ENCODE measurements at places on chromosomes 7 and 10. TPM values are rescaled to one million over a fixed set of nuclear protein-coding genes. Genes with fewer than 3 reads are reported as not detected.
A peak's percentile ranks its signal among the peaks of the same experiment; 100 is the strongest.

Gene MNX1
- total RNA-seq, result not detected

Gene DPYSL4
- 4.1 TPM for total RNA-seq

Gene MOGAT3
- not detected for total RNA-seq

Gene NRAP
- 229 TPM for total RNA-seq

Gene INMT
- 199 TPM for total RNA-seq

Gene PAPOLB
- total RNA-seq, result 0.11 TPM

DNA sequence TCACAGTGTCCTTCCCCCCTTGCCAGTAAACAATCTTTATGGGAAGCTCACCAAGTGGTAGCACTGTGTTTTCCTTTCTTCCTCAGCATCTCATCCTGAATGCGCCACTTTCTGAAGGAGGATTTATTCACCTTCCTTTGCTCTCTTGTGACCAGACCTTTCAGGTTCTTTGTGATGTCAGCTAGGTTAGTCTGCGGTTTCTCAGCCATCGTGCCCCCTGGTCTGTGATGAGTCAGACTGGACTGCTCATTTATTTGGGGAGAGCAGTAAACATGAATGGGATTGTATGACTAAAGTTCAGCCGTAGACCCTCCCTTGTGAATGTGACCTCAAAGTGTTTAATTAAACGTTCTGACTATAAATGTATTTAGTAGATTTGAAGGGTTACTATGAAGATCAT lies 235.1 kb upstream of the CELF2 start:
- H3K4me3 ChIP-seq, result no peak overlapping the region
- no peaks in the 10 kb centered on the region for H3K36me3 ChIP-seq
- no peaks in the 10 kb centered on the region for H3K27me3 ChIP-seq
- no peaks in the 10 kb centered on the region for H3K4me1 ChIP-seq

DNA sequence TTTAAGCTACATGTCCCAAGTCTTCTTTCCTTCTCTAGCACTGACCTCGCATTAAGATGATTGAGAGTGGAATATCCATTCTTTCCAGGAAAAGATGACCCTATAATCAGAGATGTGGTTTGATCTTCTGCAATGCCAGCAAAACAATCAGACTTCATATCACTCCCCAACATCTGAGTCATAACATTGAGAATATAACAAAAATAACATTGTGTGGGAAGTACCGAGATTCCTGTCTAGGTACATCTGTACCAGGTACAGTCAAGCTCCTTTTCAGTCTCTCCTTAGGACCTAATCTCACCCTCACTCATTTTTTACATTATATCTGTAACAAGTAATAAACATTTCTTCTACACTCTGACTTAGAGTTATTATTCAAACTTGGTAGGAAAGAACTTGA lies 201.6 kb downstream of the LRRTM3 start:
- no peaks in the 10 kb centered on the region for H3K27me3 ChIP-seq
- no peaks in the 10 kb centered on the region for H3K36me3 ChIP-seq
- no peaks in the 10 kb centered on the region for H3K4me1 ChIP-seq
- H3K27ac ChIP-seq, result no peak overlapping the region
- no peak overlapping the region for H3K4me3 ChIP-seq
- no peak for DNase-seq

- no peaks in the 10 kb centered on the region for H3K27me3 ChIP-seq
- H3K4me3 ChIP-seq, result no peak overlapping the region
- peaks cover 6% of the 10 kb centered on the region for H3K4me1 ChIP-seq
- DNase-seq, result no peak
These were observed 100.1 kb upstream of the COL1A2 start for GRCh38 chr7:94294471-94295131.

- no peak overlapping the region for H3K4me3 ChIP-seq
- H3K27ac ChIP-seq, result no peak overlapping the region
- H3K4me1 ChIP-seq, result no peaks in the 10 kb centered on the region
- DNase-seq, result no peak
- no peaks in the 10 kb centered on the region for H3K27me3 ChIP-seq
These were observed 9.9 kb upstream of the LIPM start for GRCh38 chr10:88792661-88793060.

DNA sequence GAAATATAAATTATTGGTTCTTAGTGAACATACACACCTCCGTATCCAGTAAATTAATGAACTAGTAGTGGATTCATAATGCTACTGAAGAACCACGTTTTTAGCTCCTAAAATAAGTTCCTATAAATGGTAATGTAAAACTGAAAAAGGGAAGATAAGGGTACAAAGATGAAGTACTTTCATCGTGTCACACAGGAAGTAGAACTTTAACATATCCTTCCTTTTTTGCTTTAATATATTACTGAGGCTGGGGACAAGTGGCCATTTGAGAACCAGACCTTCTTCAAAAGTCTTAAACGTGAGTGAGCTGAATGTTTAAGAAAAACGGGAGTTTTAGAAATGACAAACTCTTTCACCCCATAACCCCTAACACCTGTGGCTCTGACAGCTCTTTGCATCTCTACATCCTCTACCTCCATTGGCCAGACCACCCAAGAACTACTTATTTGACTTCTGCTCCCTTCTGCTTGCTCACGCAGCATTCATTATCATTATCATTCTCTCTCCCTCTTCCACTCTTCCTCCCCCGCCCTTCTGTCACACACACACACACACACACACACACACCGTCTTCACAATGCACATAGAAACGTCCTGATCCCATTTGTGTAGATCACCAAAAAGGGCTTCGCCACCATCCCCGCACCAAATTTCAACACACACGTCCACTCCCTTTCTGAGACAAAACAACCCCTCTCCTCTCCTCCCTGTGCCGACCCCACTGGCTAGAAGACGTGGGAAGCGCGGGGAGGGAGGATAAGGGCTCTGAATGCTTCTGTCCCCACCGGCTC lies 677 bp downstream of the SKAP2 start:
- H3K27me3 ChIP-seq, result no peaks in the 10 kb centered on the region
- peak overlapping the region; percentile 75 for H3K27ac ChIP-seq
- no peaks in the 10 kb centered on the region for H3K36me3 ChIP-seq
- peak overlapping the region; percentile 61 for H3K4me3 ChIP-seq
- no peaks in the 10 kb centered on the region for H3K4me1 ChIP-seq

GRCh38 chr7:14720785-14721184 lies 181.8 kb downstream of the DGKB start:
- no peaks in the 10 kb centered on the region for H3K27me3 ChIP-seq
- no peak overlapping the region for H3K27ac ChIP-seq
- DNase-seq, result no peak

DNA sequence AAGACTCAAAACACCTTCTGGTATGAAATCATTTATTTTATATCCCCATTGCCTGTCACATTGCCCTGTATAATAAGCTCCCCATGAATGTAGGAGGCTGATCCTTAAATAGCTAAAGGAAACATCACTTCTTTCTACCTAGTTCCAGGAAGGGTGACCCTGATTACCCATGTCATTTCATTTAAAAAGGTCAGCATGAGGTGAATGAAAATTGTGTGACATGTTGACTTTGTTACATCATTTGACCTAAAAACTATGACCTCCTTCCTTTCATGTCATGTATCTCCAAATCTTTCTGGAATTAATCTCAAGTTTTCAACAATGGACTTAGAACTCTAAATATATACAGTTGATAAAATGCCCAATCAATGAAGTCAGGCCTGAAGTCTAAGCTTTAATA lies 161.5 kb downstream of the AHR start:
- no peaks in the 10 kb centered on the region for H3K36me3 ChIP-seq
- no peak overlapping the region for H3K27ac ChIP-seq
- DNase-seq, result no peak
- H3K27me3 ChIP-seq, result no peaks in the 10 kb centered on the region
- H3K4me1 ChIP-seq, result no peaks in the 10 kb centered on the region

DNA sequence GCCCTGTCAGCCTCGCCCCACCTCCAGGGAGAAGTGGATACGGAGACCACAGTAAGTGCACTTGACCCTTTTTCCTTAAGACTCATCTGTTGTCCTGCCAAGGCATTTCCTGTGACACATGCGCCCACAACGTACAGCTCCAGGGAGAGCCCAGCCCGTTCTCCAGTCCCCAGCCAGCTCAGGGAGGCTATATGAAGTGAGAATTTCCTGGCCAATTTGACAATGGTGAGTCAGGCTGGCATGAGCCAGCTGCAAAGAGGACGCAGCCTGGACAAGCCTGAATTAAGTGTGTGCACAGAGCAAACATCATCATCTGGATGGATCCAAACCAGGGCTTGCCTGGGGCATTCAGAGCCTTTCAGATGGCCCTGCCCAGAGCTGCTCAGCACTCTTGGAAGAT lies 244.8 kb downstream of the KCNMA1 start:
- peak overlapping the region; percentile 32 for H3K27ac ChIP-seq
- no peak overlapping the region for H3K4me3 ChIP-seq
- no peaks in the 10 kb centered on the region for H3K36me3 ChIP-seq
- no peaks in the 10 kb centered on the region for H3K27me3 ChIP-seq
- DNase-seq, result no peak
- H3K4me1 ChIP-seq, result peaks cover 24% of the 10 kb centered on the region

GRCh38 chr7:141704112-141704511 lies 2.1 kb upstream of the DENND11 start:
- H3K4me1 ChIP-seq, result no peaks in the 10 kb centered on the region
- no peak overlapping the region for H3K27ac ChIP-seq
- H3K4me3 ChIP-seq, result no peak overlapping the region
- H3K27me3 ChIP-seq, result no peaks in the 10 kb centered on the region

DNA sequence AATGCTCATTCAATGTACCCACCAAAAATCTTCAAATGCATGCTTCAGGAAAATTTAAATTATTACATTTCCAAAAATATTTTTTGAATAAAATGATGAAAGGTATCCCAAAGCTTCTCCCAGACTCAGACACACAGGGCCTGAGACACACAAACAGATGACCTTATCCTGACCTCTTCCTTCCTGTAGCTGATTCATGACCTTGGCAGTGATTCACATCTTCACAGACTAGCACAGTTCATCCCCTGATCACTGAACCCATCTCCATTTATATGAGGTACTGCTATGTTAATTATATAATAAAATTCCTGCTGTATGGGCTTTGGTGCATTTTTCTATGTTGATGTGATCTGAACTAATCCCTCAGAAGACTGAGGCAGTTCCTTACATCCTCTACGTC lies 265.0 kb upstream of the GLI3 start:
- no peaks in the 10 kb centered on the region for H3K4me1 ChIP-seq
- no peaks in the 10 kb centered on the region for H3K36me3 ChIP-seq
- H3K27ac ChIP-seq, result no peak overlapping the region
- no peaks in the 10 kb centered on the region for H3K27me3 ChIP-seq
- H3K4me3 ChIP-seq, result no peak overlapping the region

GRCh38 chr7:49247759-49248158 lies 323.4 kb downstream of the CDC14C start:
- H3K4me1 ChIP-seq, result no peaks in the 10 kb centered on the region
- no peak overlapping the region for H3K4me3 ChIP-seq
- H3K27me3 ChIP-seq, result no peaks in the 10 kb centered on the region
- H3K36me3 ChIP-seq, result no peaks in the 10 kb centered on the region
- H3K27ac ChIP-seq, result no peak overlapping the region
- no peak for DNase-seq

DNA sequence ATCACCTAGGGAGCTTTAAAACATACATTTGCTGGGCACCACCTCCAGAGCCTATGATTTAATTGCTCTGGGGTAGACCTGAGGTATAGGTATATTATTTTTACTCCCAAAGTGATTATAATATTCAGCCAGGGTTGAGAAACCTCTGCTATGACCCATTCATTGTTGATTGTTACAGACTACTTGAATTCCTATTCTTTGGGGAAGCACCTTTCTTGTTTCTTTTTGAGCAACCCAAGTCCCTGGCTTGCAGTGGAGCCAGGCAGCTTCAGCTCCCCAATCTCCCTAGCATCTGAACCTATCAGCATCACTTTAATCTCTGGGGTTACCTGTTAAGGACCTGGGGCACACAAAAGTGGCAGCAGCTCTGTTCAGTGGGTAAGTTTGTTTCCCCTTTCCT lies 8.6 kb downstream of the PRKG1 start:
- H3K4me3 ChIP-seq, result no peak overlapping the region
- H3K27me3 ChIP-seq, result no peaks in the 10 kb centered on the region
- H3K36me3 ChIP-seq, result no peaks in the 10 kb centered on the region
- H3K27ac ChIP-seq, result peak overlapping the region; percentile 11
- H3K4me1 ChIP-seq, result no peaks in the 10 kb centered on the region

DNA sequence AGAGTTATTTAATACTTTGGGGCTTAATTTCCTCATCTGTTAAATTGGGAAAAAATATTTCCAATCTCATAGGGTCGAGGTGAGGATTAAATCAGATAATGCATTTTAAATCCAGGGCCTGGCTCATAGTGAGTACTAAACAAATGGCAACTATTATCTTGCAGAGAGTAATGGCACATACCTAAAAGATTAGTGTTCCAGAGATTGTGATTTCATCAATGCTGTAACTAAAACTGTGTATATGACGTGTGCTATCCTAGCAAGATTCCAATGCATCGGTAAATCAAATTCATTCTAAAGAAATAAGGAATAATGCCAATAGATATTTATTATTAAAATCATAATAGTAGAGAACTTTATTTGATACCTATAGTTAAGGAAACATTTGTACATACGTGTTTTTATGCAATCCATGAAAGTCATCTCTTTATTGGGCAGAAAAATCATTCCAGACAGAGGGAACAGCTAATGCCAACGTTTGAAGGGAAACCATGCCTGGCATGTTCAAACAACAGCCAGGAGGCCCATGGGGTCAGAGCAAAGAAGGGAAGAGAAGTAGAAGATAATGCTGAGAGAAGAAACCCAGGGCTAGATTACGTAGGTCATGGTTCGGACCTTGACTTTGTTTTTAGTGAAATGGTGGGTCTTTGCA lies 174.8 kb upstream of the AGR3 start:
- H3K4me1 ChIP-seq, result no peaks in the 10 kb centered on the region
- no peak overlapping the region for H3K4me3 ChIP-seq
- no peak for DNase-seq
- H3K36me3 ChIP-seq, result no peaks in the 10 kb centered on the region

GRCh38 chr10:77011874-77012811 lies 625.5 kb downstream of the KCNMA1 start:
- H3K27ac ChIP-seq, result peak overlapping the region; percentile 67
- no peaks in the 10 kb centered on the region for H3K36me3 ChIP-seq
- H3K4me3 ChIP-seq, result no peak overlapping the region
- no peak for DNase-seq
- H3K27me3 ChIP-seq, result no peaks in the 10 kb centered on the region

GRCh38 chr10:132369636-132370185 lies 27.3 kb upstream of the PWWP2B start:
- no peak for DNase-seq
- no peak overlapping the region for H3K4me3 ChIP-seq
- H3K36me3 ChIP-seq, result peaks cover 6% of the 10 kb centered on the region
- no peak overlapping the region for H3K27ac ChIP-seq
- H3K27me3 ChIP-seq, result no peaks in the 10 kb centered on the region

- H3K27me3 ChIP-seq, result no peaks in the 10 kb centered on the region
- H3K4me1 ChIP-seq, result peaks cover 14% of the 10 kb centered on the region
- peaks cover 4% of the 10 kb centered on the region for H3K36me3 ChIP-seq
- no peak overlapping the region for H3K4me3 ChIP-seq
- H3K27ac ChIP-seq, result no peak overlapping the region
These were observed 72.9 kb upstream of the STEAP1B start for GRCh38 chr7:22572937-22573336.

GRCh38 chr7:108078211-108078673 lies 51.9 kb downstream of the LAMB4 start:
- H3K4me1 ChIP-seq, result no peaks in the 10 kb centered on the region
- no peak overlapping the region for H3K27ac ChIP-seq
- H3K27me3 ChIP-seq, result no peaks in the 10 kb centered on the region
- no peaks in the 10 kb centered on the region for H3K36me3 ChIP-seq

GRCh38 chr10:88256886-88257285 lies 326.2 kb downstream of the RNLS start:
- H3K27me3 ChIP-seq, result no peaks in the 10 kb centered on the region
- no peak overlapping the region for H3K4me3 ChIP-seq
- H3K36me3 ChIP-seq, result no peaks in the 10 kb centered on the region
- peak overlapping the region; percentile 75 for H3K27ac ChIP-seq
- DNase-seq, result no peak

GRCh38 chr10:84818961-84819360 lies 490.6 kb downstream of the CCSER2 start:
- no peak overlapping the region for H3K4me3 ChIP-seq
- no peaks in the 10 kb centered on the region for H3K27me3 ChIP-seq
- H3K4me1 ChIP-seq, result no peaks in the 10 kb centered on the region
- no peak overlapping the region for H3K27ac ChIP-seq
- no peaks in the 10 kb centered on the region for H3K36me3 ChIP-seq

Measured in right atrium auricular region (tissue), 2 donors.